Effector memory CD8-positive, alpha-beta T cell (primary cell): ENCODE measurements at places on chromosomes 5 and 9.

DNA sequence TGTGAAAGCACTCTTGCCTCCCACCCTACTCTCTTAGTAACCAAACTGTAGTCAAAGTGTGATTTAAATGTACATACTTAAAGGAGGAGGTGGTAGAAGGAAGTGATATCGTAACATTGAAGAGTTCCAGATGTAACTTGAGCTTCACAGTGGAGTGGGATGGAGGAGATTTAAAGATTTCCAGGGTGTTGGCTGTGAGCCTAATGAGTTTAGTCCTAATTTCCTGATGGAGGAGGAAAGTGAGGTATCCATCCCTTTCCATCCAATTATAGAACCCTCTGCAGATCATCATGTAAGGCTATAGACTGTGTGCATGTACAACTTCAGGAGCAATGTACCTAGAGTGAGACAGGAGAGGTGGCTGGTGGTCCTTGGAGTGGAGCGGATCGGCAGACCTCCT, 1163.9 kb upstream of the SEMA6A start:
- DNase-seq: no peak

GRCh38 chr9:37218800-37219425, 98.5 kb downstream of the ZCCHC7 start:
- DNase-seq: no peak

DNA sequence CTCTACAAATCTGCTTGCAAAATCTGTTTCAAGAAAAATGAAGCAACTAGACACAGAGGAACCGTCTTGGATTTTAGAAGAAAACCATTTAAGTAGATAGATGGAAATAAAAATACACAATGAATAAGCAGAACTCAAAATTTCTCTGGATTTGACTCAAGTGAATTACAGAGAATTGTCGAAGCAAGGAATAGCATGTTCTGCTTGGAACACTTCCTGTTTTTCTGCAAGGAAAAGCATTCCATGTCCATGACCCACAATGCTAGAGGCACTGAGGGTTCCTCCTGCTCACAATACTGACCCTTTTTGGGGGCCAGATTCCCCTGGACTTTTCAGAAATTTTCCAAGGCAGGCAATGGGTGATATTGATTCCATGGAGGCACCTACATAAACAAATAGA, 29.8 kb downstream of the PRUNE2 start:
- no peak for DNase-seq

DNA sequence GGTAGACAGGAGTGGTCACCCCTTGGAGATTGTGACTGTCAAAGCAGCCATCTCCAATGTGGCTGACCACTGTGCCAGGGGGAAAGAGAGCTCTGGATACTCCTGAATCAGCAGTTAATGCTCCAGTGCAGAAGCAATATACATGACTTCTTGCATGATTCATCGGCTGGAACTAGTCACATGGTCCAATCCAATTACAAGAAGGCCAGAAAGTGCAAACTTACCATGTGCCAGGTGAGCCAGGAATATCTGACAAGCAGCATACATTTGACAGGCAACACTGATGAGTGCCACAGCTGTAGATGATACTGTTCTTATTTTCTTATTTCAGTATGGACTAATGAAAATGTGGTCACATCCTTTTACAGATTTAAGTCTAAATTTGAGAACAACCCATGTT, 440.0 kb upstream of the MPDZ start:
- DNase-seq: no peak

GRCh38 chr5:170436335-170436734, 47.2 kb upstream of the KCNMB1 start:
- no peak for DNase-seq

DNA sequence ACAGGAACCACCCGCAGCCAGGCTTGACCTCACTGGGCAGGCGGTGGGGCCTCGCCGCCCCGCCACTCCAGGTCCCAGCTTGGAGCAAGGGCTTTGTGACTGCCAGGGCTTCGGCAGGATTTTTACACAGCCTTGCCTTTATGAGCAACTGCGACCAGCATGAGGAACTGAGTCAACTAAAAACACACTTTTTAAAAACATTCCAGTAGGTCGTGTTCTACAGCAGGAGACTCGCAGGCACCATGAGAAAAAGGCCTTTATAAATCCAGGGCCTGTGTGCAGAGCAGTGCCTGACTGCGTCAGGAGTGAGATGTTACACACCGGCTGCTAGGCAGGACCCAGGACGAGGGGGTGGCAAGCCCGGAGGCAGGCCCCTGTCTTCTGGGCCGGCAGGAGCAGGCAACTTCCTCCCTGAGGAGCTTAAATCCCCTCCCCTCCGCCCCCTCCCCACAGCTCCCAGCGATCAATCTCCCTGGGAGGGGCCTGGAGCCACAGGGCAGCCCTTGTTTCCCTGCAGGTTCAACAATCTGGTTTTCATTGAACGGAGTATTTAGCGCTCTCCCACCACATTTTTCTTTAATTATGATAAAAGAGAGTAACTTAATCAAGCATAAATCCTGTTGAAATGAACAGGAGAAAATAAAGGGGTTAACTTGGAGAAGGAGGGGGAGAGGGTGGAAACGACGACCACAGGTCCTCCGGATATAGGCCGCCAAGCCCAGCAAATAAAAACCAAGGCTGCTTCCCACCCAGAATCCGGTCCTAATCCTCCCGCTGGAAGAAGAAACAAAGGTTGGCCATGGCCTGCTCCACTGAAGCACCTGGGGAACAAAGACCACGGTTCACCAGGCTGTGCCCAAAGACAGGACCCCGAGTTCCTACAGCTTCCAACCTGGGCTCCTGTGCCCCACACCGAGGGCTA, 92.5 kb downstream of the ROR2 start:
- no peak for DNase-seq

- no peak for DNase-seq
These were observed 605 bp downstream of the CHSY3 start for GRCh38 chr5:129904667-129905472.

DNA sequence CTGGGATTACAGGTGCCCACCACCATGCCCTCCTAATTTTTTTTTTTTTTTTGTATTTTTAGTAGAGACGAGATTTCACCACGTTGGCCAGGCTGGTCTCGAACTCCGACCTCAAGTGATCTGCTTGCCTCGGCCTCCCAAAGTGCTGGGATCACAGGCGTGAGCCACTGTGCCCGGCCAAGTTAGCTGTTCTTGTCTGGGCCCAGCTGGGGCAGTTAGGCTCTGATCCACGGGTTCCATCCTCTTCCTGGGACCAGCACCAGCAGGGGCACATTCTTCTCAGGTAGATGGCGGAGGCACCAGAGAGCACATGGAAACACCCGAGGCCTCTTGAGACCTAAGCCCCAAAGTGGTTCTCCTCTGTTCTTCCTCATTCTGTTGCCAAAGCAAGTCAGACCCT, 281.6 kb downstream of the PBX3 start:
- no peak for DNase-seq

DNA sequence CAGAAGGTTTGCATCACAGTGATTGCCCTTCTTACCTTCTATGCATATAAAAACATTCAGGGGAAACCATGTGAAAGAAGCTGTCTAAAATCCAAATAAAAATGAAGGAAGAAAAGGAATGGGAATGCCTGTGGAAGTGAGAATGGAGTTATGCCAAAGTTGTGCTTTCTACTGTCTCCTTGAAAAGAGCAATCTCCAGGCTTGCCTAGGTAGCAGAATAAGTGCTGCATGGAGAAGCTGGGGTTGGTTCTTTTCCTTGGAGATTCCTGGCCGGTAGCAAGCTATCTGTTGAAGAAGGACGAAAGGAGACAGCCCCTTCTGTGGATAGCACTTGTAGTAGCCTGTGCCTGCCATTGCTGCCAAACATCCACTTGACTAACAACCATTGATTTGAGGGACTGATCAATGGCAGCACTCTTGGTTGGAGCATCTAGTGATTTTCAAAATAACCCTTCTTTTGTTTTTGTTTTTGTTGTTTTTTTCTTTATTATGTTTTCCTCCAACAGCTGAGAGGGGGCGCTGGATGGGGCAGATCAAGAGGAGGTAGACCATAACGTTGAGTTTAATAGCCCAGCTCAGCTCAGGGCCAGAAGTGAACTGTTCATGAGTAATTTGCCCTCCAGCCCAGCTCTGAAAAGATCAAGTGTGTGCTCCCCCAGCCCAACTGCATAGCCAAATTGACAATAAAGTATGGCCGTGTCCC, 1.6 kb downstream of the PLCXD3 start:
- DNase-seq: no peak

- DNase-seq: no peak
These were observed 4.6 kb downstream of the KIF2A start for GRCh38 chr5:62310426-62311143.

DNA sequence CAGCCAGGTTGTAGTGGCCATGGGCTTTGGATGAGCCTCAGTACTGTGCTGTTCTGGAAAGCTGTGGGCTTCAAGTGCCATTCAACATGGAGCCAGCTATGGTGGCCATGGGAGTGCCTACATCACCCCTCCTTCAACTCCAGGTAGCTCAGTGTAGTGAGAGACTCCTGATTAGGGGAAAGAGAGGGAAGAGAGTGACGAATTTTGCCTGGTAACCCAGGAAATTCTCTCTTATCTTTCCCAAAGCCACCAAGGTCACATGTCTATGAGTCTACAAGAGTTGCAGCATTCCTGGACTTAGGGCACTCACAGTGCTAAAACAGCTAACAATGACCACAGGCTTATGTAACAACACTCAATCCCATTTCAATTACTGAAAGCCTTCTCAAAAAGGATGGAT, 81.7 kb upstream of the SPTLC1 start:
- no peak for DNase-seq

- DNase-seq: no peak
These were observed 211.1 kb downstream of the NR3C1 start for GRCh38 chr5:143192191-143192900.

- no peak for DNase-seq
These were observed 69.8 kb downstream of the GALNT10 start for GRCh38 chr5:154260224-154260927.

DNA sequence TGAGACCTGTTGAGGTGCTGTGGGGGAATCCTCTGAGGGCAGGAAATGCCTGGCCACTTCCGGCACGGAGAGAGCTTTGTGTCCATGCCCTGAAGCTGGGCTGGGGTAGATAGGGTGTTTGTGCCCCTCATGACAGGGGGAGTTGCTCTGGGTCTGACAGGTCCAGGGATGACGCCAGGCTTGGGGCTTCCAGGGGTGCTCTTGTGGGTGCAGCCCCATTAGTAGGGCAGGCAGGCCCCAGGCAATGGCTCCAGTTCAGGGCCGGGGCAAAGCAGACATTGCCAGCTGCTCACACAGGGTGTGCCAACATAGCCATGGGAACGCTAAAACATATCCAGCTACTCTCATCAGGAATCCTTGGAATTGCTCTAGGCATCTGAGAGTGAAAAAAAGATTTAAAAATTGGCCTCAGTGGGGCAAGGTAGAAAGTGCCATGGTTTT, 21.1 kb downstream of the PITX1 start:
- DNase-seq: no peak

- DNase-seq: no peak
These were observed 242.5 kb downstream of the PBX3 start for GRCh38 chr9:125989524-125990180.

- no peak for DNase-seq
These were observed 62.3 kb downstream of the RAPGEF1 start for GRCh38 chr9:131677444-131678180.

DNA sequence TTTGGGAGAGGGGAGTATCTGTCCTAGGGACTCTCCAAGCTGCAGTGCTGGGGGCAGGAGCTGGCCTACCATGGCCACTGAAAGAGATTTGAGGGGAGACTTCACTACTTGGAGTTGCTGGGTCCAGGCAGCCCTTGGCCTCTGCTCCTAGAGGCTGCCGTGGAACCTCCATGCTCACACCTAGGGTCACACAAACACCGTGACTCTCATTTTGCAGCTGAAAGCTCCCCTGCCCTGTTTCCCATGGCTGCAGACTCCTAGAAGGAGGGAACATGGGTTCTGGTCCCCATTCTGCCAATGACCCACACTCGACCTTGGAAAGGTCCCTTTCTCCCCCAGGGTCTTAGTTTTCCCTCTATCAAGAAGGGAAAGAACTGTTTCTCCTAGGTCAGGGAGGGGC, 147.1 kb upstream of the PPP1R26 start:
- DNase-seq: no peak

DNA sequence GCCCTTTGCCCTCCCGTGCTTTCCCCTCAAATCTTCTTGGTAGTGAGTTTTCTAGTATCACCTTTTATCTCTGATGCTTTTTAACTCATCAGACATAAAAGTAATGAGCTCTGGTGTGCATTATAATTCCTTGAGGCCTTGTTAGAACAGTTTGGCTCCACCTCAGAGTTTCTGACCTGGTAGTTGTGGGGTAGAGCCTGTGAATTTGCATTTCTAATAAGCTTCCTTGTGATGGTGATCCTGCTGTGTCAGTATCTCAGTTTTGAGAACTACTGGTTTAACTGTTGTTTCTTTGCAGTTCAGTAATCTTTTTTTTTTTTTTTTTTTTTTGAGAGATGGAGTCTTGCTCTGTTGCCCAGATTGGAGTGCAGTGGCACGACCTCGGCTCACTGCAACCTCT, 31.1 kb downstream of the UBE2D2 start:
- no peak for DNase-seq

GRCh38 chr9:135305546-135306180, 173.9 kb upstream of the PPP1R26 start:
- no peak for DNase-seq

GRCh38 chr5:96657068-96657467, 5.1 kb upstream of the CAST start:
- peak; percentile 40 for DNase-seq

GRCh38 chr5:150497274-150497988, 10.5 kb upstream of the NDST1 start:
- DNase-seq: no peak

DNA sequence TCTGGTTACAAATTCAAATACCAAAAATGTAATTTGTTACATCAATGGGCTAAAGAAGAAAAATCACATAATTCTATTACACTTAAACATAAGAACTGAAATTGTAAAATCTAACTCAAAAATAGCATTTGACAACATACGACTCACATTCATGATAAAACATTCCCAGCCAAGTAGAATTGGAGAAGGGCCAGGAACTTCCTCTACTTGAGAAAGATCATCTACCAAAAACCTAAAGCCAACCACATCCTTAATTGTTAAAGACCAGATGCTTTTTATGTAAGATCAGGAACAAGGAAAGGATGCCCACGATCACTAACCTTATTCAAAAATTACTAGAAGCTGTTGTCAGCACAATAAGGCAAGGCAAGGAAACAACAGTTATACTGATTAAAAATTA, 1819.8 kb upstream of the C9orf72 start:
- DNase-seq: no peak

GRCh38 chr9:126761274-126761673, 43.6 kb upstream of the ZBTB43 start:
- no peak for DNase-seq

- DNase-seq: peak; percentile 7
These were observed 93.6 kb upstream of the TLE4 start for GRCh38 chr9:79477955-79478771.

DNA sequence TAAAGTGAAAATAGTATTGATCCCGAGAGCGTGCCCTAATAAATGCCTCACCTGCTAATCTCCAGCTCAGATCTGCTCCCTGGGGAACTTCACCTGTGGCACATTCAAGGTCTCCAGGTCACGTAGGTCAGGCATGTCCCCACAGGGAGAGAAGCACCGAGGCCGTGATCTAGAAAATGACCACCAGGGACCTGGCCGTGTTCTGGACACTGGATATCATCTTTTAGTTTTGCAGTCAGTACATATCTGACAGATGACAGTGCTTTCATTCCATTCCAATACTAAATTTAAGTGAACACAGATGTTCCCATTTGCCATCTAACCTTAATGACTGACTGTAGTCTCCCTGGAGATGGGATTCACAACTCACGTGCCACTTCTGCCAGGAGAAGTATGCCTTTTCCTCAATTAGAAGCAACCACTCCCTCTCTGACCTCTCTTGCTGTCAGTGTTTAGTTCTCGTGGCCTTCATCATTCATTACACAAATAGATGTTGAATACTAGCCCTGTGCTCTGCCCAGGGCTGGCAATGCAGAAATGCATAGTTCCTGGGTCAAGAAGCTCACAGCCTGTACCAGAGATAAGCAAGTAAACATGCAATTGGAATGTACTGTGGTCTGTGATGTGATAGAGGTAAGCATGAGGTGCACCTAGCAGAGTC, 276.5 kb downstream of the NTRK2 start:
- no peak for DNase-seq
